ENCODE measurements at places on chromosomes 2 and 18. TPM values are rescaled to one million over a fixed set of nuclear protein-coding genes. Genes with fewer than 3 reads are reported as not detected.

Gene TRIM54
- 2.6 TPM for total RNA-seq

Gene PRKCE
- 29.7 TPM for total RNA-seq

Gene C2orf76
- 25.3 TPM for total RNA-seq

Gene VSNL1
- total RNA-seq, result 1.7 TPM

Gene OTX1
- not detected for total RNA-seq

DNA sequence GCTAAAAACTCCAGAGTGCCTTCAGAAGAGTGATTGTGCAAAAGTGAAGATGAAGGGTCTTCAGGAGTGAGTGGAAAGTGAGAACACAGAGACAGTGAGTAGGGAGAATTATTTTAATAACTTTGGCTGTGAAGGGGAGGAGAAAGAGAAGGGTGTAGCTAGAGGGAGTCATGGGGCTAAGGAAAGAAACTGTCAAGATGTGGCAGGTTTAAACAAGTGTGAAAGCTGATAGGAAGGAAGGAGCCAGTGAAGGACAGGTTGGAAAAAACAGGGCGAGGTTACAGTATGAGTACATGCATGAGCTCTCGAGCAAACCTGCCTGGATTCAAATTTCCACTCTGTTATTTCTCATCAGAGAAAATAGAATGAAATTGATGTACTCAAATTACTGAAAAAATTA lies 17.8 kb downstream of the IL1F10 start:
- DNase-seq, result no peak

- DNase-seq, result no peak
Measured at GRCh38 chr2:196924051-196924450, 2.5 kb downstream of the PGAP1 start.

GRCh38 chr2:20115374-20115773 lies 63.9 kb upstream of the LAPTM4A start:
- DNase-seq, result no peak

- peak; percentile 55 for DNase-seq
Measured at GRCh38 chr18:74597034-74597661, 522 bp upstream of the ZNF407 start.

DNA sequence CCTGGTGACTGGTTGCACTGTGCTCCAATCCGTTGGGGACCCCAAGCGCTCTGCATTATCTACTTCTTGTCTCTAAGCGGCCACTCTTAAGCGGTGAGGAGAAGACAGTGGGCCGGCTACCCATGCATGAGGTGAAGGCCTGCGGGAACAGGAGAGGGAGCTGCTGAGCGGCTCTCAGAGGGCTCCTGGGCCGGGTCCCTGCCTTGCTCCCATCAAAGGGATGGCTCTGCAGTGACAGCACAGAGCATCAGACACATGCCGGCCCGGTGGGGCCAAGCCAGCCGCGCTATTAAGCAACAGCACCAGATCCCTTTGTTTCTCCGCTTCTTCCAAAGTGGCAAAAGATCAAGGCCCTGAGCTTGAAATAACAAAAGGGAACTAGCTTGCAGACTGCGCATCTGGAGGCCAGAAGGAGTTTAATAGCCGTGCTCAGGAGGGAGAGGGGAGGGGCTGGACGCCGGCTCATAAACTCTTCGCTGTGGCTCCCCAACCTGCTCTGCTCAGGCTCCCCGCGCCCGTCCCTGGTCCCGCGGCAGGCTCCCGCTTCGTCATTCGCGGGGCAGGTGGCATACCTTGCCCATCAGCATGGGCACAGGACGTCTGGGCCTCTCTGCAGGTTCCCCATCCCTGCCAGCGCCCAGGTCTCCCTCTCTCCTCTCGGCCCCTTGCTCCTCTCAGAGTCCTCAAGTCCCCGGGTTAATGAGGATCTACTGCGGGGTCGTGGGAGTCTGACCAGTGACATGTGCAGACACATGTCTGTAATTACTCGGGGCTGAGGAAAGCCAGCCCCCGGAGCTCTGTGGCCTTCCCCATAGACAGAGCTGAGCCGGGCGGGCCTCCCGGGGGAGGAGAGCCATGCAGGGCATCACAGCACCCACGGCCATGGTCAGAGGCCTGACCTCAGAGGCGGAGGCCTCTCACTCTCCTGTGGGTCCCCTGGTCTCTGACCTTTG lies 96.7 kb downstream of the ASB1 start:
- DNase-seq, result peak; percentile 40

DNA sequence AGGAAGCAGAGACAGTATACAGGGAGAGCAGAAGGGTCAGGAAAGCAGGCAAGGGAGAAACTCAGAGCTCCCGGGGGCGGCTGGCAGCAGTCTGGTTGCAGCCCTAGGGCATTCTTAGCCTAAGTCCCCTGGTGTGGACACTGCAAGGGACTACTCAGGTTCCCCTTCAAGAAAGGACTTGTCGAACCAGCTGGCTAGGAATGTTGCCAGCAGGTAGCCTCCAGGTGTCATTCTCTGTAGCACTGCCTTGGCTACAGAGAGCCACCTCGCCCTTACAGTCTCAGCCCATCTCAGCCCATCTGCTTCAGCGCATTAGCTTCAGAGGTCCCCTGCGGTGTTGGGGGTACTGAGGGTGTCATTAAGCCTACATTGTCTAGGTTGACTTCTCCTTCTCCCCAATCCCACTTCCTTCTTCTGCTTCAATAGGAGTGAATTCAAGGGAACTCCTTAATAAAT lies 11.3 kb upstream of the TMSB10 start:
- DNase-seq, result no peak

GRCh38 chr2:158786897-158787296 lies 8.2 kb upstream of the DAPL1 start:
- DNase-seq, result no peak

GRCh38 chr2:58428096-58429013 lies 187.2 kb upstream of the FANCL start:
- no peak for DNase-seq

GRCh38 chr18:76688724-76689472 lies 133.5 kb upstream of the ZNF236 start:
- DNase-seq, result no peak

GRCh38 chr2:1727101-1727771 lies 17.1 kb downstream of the PXDN start:
- DNase-seq, result no peak

Data from urinary bladder (tissue), 4 donors.